ENCODE measurements at places on chromosomes 6 and 20.

- no peak for DNase-seq
Observed at GRCh38 chr6:38725414-38726183, 10.5 kb downstream of the DNAH8 start.

DNA sequence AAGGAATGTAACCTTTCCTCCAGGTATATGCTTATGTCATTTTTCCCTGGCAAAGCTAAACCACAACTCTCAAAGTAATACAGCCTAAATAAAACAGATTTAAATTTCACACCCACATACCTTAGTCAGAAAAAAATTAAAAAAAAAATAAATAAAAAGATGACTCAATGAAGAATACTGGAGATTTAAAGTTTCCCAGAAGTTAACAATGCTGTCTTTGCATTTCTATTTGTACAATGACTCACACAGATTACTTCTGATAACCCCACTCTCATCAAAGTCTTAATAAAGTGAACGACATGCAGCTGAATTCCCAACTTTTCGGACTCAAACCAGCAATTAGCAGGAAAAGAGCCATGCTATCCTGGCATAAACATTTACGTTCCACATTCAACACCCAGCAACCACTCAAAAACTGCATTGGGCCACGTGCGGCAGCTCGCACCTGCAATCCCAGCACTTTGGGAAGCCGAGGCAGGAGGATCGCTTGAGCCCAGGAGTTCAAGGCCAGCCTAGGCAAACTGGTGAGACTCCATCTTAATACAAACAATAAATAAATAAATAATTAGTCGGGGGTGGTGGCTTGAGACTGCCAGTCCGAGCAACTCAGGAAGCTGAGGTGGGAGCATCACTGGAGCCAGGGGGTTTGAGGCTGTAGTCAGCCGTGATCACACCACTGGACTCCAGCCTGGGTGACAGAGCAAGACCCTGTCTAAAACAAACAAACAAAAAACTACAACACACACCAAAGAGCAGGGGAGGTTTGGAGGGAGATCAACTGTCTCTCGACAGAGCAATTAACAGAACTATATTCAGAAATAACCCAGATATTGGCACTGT, 130.5 kb downstream of the WDR27 start:
- no peak for DNase-seq

GRCh38 chr6:36094238-36094637, 36.1 kb upstream of the MAPK13 start:
- DNase-seq, result no peak

- no peak for DNase-seq
Observed at GRCh38 chr6:53699462-53699861, 33.9 kb upstream of the KLHL31 start.

GRCh38 chr6:86152546-86152945, 509.9 kb upstream of the SYNCRIP start:
- DNase-seq, result no peak

GRCh38 chr6:1820165-1820564, 210.4 kb downstream of the FOXC1 start:
- no peak for DNase-seq

DNA sequence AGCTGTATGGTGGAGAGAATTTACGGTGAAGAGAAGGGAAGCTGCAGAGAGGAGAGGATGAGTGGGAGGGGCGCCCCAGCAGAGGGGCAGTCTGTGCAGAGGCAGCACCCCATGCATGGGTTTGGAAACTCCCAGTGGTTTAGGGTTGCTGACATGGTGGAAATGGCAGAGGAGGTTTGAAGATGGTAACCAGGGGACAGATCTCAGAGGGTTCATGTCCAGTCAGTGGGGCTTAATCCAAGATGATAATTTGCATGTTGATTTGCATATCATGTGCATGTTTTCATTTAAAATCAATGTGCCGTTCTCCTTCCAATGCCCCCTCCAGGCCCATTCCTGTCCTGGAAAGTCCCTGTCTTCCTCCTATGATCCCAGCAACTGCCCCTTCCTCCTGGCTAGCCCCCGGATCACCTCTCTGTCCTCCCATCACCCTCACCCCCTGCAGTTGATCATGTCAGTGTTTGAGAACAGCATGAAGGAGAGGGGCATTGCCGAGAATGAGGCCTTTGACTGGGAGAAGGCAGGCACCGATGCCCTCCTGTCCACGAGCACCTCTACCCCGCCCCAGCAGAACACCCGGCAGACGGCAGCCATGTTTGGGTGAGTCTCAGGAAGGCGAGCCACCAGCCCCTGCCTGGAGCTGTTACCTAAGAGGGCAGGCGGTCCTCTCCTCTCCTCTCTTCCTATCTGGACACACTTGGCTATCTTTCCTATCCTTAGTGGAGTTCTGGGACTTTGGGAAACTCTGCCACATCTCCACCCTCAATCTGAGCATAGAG, 14.3 kb downstream of the TTBK1 start:
- DNase-seq, result no peak

DNA sequence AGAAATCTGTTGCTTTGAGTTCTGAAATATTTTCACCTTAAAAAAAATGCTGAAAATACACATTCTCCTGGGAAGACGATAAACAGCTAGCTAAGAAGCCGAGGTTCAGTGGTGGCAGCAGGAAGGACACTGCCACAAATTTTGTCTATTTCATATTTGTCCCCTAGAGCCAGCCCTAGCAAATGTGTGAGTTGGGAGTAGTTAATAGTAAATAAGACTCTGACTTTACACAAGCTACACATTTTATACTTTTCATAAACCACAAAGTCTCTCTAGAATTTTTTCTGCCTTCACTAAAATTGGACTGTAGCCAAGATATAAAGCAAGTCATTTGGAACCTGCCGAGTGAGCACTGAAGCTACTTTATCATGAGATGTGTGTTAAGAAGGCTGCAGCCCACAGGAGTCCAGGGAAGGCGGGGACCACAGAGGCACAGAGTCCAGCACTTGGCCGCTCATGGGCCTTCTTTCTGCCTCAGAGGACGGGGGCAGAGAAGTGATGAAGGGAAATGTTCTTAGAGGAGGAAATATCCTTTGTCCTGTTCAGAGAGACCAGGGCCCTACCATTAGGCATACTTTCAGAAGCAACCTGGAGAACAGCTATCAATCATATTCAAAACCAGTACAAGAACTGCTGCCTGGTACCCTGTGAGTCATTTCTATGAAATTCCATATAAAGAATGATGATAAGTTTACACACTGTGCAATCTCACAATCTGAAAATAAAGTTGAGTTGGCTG, 241.7 kb upstream of the TAB2 start:
- no peak for DNase-seq

GRCh38 chr6:160509610-160510009, 154.5 kb downstream of the LPA start:
- DNase-seq, result no peak

DNA sequence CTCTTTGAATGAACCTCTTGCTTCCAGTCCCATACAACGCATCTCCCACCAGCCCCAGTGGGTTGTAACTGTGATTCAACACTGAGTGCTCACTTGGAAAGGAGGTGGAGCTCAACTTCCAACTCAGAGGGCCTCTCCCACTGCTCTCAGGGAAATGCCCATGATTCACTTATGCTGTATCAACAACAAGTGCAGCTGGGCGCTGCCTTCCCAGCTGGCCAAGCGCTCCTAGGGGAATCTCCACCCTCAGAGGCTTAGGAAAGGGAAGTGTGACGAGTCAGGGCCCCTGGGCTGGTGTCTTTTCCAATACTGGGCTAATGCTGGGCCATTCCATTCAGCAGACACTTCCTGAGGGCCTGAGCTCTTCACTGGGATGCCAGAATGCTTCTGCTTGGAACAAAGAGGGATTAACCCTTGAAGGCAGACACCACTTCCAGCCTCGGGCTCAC, 8.1 kb upstream of the OCSTAMP start:
- DNase-seq, result no peak

DNA sequence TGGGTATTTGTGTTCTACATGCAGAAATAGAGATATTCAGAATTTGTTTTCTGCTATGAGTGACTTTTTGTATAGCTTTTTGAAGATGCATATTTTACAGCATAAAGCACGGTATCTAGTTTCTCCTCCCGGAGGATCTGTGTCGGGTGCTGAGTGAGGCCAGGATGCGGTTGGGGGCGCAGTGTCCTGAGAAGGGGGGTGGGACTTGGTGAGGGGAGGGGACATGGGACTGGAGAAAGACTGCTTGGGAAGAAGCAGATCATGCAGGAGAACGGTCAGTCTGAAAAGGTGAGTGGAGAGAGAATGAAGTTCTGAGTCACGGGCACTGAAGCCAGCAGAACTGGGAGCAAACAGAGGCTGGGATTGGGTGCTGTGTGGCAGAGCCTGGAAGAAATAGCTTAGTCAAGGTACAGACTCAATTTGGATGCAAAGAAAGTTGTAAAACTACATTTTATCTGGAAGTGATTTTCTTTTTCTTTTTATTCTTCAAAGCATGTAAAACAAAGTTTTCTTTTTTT, 44.0 kb downstream of the STX11 start:
- no peak for DNase-seq

GRCh38 chr6:11500008-11500407, 37.5 kb upstream of the TMEM170B start:
- DNase-seq, result no peak

GRCh38 chr6:43608310-43608763, 20.7 kb downstream of the GTPBP2 start:
- DNase-seq, result peak; percentile 20

DNA sequence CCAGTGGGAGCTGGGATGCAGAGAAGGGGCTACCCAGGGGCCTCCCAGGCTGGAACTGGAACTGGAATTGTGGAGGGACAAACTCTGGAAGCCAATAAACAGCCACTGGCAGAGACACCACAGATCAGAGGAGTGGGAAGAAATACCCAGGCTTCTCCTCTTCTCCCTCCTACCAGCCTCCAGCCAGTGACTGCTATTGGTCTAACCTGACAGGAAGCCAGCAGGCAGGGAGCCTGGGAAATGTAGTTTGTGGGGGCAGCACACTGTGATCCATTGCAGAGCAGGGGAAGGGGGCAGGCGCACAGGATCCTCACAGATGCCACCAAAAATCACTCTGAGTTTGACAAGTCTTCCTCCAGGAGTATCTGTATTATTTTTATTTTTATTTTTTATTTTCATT, 12.1 kb upstream of the MLN start:
- no peak for DNase-seq

DNA sequence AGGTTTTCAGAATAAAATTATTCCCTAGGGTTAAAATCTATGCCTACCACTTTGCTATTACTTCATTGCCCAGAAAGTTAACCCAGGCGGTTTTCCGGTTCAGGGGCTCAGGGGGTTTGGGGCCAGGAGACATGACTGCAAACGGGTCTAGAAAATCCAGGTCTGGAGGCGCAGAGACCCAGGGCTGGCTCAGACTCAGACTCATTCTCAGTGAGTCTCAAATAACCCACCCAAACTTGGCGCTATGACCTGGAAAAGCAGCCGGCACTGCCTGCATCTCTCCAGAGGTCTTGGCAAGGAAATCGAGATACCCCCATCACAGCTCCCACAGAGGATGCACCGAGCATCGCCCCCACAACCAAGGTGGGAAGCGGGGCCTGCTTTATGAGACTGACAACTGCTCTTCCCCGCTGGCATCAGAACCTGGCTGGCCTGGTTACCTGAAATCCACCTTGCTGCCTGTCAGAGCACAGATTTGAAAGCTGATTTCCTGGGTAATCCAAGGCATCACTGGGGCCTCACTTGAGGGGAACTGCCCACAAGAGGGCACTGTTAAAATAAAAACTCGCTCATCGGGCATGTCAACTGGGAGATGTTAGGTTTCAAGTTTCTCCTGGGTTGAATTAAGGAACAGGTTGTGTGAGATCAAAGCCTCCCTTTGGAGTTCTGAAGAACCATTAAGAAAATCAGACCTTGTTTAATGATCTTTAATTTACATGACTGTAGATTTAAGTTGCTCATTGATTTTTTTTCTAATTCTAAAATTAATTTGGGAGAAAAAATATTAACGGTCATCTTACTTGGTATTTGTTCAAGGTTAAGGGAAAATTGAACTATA, 55.1 kb downstream of the KIF16B start:
- DNase-seq, result no peak

- DNase-seq, result no peak
Observed at GRCh38 chr20:39829661-39830060, 859.4 kb downstream of the MAFB start.

All from activated T-helper 1 cell treated with anti-CD3 and anti-CD28 coated beads, Interleukin-2, amount 50 U/mL, for 16 hours (primary cell).